ENCODE measurements at places on chromosomes 11 and 22. TPM values are rescaled to one million over a fixed set of nuclear protein-coding genes. Genes with fewer than 3 reads are reported as not detected.

DLG2 gene
- 0.13 TPM for total RNA-seq

CHRDL2 gene
- total RNA-seq, result not detected

DAGLA gene
- 2.6 TPM for total RNA-seq

CYTH4 gene
- not detected for total RNA-seq

DNA sequence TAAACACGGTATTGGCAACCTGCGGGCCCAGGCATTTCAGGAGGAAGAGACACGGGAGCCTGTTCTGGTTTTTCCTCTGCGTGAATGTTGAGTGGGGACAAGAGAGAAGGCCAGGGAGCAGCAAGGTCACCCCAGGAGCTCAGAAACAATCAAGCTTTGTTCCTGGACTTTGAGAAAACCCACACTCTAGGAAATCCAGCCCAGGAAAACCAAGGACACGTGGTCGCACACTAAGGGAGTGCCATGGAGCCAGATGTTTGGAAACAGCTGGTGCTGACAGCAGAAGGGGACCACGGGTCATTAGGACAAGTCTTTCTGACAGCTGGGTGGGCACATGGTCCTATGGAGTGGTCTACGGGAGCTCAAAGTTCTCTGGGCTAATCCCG lies 44.1 kb downstream of the MYH9 start:
- no peak for DNase-seq

- DNase-seq, result no peak
These were observed 41.8 kb upstream of the SHANK2 start for GRCh38 chr11:71293961-71294782.
